ENCODE measurements at places on chromosomes 6 and 20. TPM values are rescaled to one million over a fixed set of nuclear protein-coding genes. Genes with fewer than 3 reads are reported as not detected.

DNA sequence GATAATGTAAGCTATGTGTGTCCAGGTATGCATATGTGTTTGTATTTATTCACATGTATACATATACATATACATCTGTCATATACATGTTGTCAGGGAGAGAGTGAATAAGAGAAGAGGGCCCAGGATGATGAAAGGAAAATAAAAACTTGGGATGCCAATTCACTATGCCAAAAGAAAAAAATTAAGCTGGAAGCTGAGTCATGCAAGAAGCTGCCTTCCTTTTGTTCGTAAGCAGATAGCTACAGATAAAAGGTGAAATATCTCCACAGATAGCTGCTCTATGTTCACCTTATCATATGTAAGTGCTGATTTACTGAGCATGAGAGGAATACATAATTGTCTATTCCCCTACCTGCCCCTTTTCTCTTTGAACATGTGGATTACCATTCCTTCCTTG lies 579.9 kb downstream of the EPM2A start:
- DNase-seq, result no peak

- peak; percentile 26 for DNase-seq
Observed at GRCh38 chr6:148203970-148204369, 138.7 kb upstream of the SASH1 start.

DNA sequence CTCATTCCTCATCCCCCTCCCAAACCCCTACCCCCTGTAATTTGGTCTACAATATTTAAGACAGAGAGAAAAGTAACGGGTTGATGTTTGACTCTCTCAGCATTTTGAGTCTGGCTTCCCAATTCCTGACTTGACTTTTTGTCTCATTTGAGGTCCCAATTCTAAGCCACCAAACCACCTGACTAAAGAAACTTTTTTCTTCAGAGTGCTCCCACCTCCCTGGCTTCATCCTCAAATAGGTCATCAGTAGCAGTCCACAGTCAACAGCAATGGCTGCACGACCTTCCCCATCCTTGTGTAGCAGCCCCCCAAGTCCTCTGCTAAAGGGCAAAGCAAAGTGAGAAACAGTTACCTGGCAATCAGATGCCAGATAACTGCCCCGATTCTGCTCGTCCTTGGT lies 1.8 kb downstream of the PLEKHG1 start:
- DNase-seq, result no peak

GRCh38 chr6:26123675-26123946 lies 36.4 kb downstream of the HFE start:
- DNase-seq, result no peak

DNA sequence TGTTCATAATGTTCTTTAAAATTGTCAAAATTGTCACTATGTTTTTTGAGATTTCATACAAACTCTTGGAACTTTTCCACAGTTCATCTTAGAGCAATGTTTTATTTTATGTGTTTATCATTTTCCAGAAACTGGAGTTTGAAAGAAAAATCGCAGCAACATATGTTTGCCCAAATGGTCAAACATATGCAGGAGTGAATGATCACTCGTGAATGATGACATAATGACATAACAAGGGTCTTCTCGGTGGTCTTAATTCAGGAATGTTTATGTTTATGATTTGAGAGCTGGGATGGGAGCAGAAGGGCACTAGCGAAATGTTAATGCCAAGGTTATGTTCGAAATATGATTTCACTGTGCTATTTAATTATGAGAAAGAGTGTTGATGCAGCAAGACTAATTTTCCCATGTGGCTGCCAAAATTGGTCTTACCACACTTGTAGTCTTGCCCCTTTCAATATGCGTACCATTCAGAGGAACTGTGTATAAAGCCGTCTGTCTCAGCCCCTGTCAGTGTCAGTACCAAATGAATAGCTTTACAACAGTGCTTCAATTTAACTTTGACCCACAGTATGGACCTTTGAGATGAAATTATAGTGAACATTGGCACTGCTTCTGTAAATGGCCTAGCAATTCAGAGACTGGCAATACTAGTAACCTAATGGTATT lies 152.3 kb downstream of the CARMIL1 start:
- no peak for DNase-seq

The FUCA2 gene
- total RNA-seq, result 43.6 TPM

GRCh38 chr6:42448927-42449659 lies 2.6 kb downstream of the TRERF1 start:
- no peak for DNase-seq

All from mucosa of descending colon (tissue), 3 donors.